ENCODE measurements at places on chromosomes 7 and 10. TPM values are rescaled to one million over a fixed set of nuclear protein-coding genes. Genes with fewer than 3 reads are reported as not detected.

- DNase-seq: no peak
Measured at GRCh38 chr7:80630608-80631405, 7.6 kb upstream of the CD36 start.

- no peak for DNase-seq
Measured at GRCh38 chr7:44057181-44057848, 8.1 kb downstream of the PGAM2 start.

- DNase-seq: no peak
Measured at GRCh38 chr7:136868496-136869000, at the start of gene CHRM2. TSS of gene CHRM2 (plus strand) at chr7:136868652. CDS start at chr7:137014866, 146,214 bp downstream.

Gene RALA
- 32.8 TPM for total RNA-seq

DNA sequence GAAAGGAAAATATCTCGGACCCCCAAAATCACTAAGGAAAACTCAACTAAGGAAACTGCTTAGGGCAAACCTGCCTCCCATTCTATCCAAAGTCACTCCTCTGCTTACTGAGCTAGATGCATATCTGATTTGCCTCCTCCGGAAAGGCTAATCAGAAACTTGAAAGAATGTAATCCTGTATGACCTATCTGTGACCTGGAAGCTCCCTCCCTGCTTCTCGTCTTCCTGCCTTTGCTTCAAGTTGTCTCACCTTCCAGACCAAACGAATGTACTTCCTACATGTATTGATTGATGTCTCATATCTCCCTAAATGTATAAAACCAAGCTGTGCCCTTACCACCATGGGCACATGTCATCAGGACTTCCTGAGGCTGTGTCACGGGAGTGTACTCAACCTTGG lies 58.1 kb upstream of the SEC61G start:
- no peak for DNase-seq

- DNase-seq: no peak
Measured at GRCh38 chr10:42738679-42739078, 43.9 kb upstream of the BMS1 start.

Gene LRWD1
- 12.3 TPM for total RNA-seq

Gene PDZD7
- total RNA-seq: 0.25 TPM

DNA sequence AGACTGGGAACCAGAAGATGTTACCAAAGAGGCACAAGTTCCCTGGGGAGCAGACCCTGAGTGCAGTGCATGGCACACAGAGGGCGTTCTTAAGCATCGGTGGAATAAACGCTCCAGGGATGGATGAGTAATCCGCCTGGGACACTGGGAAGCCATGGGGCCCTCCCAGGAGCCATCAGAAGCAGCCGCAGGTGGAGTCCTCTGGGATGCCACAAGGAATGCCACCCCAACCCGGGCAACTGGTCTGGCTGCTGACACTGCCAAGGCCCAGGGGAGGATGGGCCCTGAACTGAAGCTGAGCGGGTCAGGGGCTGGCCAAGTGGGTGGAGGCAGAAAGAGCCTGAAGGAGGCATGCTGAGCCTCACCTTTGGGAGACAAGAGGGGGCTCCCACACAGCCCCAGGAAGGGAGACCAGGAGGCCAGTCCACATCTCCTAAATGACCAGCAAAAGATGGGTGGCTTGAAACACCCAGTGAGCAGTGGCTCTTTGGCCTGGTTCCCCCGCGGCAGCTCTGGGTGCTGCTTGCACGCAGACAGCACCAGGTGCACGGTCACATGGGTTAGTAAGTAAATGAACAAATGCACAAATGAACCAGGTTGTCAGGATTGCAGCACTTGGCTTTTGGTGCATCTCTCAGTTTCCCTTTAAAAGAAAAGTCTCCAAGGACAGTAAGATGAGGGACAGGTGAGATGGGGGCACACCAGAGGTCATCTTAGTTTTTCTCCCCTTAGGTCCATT lies 141.3 kb upstream of the ZMIZ1 start:
- DNase-seq: no peak

DNA sequence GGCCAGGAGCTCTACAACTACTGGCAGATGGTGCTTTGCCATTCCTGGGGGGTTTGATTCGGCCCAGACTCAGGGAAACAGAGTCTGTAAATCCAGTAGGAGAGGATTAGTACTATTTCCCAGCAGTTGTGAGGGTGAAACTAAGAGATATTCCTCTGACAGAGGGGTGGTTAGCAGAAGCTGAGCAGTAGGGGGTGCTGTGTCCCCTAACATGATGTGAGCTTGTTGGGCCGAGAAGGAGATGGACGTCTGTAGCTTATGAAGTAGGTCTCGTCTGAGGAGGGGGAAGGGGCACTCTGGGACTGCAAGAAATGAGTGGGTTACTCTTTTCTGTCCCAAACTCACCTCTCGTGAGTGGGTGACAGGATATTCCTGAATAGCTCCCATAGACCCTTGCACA lies 179.2 kb upstream of the MBL2 start:
- DNase-seq: peak; percentile 38

GRCh38 chr10:15084502-15084922 lies 4.1 kb downstream of the ACBD7 start:
- no peak for DNase-seq

DNA sequence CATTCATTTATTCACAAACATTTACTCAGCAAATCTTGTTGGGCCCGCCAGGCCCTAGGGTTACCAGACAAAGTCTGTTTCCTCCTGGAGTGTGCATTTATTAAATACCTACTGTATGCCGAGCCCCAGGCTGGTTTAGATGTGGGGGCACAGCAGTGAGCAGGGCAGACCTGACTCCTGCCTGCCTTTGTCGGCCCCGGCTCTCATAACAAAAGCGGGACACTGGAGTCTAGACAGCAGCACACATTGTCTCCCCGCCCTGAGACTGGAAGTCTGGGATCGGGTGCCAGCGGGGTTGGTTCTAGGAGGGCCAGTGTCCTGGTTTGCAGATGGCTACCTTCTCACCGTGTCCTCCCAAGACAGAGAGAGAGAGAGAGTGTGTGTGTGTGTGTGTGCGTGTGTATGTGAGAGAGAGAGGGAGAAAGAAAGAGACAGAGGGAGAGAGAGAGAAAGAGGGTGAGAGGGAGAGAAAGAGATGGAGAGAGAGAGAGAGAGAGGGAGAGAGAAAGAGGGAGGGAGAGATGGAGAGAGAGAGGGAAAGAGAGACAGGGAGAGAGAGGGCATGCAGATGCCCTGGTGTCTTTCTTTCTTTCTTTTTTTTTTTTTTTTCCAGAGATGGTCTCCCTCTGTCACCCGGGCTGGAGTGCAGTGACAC lies 25.9 kb downstream of the ELFN1 start:
- no peak for DNase-seq

Gene DPCD
- 19.0 TPM for total RNA-seq

GRCh38 chr7:129256221-129256620 lies 31.4 kb downstream of the AHCYL2 start:
- no peak for DNase-seq

GRCh38 chr10:83649471-83649870 lies 489.8 kb upstream of the GHITM start:
- DNase-seq: no peak

DNA sequence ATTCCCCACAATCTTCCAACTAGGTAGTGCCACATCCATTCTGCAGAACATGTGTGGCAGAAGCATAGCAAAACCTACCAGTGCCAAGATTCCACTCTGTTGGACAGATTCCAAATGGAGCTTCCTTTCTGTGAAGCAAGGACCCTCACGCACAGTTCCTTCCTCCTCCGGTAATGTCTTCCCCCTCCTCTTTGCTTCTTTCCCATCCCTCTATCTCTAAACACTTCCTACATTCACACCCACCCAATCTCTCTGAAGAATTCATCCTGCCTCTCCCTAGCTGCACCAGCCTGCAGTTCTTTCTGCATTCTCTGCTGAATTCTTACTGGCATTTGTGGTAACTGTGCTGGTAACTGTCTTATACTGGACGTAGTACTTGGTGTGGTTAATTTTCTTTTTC lies 124.9 kb downstream of the RNLS start:
- no peak for DNase-seq

Gene ITPRID1
- not detected for total RNA-seq

GRCh38 chr10:70255329-70256299 lies 22.4 kb upstream of the PPA1 start:
- peak; percentile 18 for DNase-seq

- no peak for DNase-seq
Measured at GRCh38 chr10:107072028-107072427, 92.5 kb downstream of the SORCS1 start.

DNA sequence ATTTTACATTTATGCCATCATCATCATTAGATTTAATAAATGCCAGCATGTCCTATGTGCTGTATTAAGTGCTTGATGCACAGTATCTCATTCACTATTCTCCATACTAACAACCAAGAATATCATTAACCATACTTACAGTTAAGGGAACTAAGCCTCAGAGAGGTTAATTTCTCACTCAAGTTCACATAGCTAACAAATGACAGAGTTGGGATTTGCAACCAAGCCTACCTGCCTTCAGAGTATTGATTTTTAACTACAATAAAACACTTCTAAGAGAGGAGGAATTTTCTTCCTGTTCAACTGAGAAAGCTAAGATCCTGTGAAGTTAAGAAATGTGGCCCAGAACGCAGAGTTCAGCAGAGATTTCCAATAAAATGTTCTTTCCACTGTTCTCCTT lies 403.0 kb downstream of the KCNMA1 start:
- no peak for DNase-seq

- DNase-seq: peak; percentile 7
Measured at GRCh38 chr7:146655928-146656797, 539.6 kb downstream of the CNTNAP2 start.

Gene SKAP2
- total RNA-seq: 7.0 TPM

DNA sequence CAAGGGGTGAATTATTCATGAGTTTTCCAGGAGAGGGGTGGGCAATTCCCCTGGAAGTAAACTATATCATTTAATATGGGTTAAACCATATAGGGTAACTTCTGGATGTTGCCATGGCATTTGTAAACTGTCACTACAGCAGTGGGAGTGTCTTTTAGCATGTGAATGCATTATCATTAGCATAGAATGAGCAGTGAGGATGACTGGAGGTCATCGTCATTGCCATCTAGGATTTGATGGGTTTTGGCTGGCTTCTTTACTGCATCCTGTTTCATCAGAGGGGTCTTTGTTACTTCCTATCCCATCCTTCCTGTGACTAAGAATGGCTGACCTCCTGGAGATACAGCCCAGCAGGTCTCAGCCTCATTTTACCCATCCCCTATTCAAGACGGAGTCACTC lies 139.5 kb upstream of the PRKCQ start:
- DNase-seq: no peak

- DNase-seq: peak; percentile 61
Measured at GRCh38 chr10:50275650-50276235, 24.4 kb upstream of the ASAH2 start.

DNA sequence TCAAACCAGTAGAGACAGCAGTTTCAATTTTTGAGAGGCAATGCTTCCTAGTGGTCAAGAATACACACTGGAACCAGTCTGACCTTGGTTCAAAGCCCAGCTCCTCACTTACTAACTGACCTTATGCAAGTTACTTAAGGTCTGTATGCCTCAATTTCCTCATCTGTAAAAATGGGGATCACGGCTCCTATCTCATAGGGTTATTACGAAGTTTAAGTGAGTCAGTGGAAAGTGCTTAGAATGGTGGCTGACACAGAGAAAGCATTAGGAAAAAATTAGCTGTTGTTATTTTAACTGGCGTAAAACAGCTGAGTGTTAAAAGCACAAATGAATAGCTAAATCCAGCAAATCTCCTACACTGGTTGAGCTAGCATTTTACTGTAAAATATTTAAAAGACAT lies 162.4 kb upstream of the LAMB4 start:
- DNase-seq: no peak

- DNase-seq: no peak
Measured at GRCh38 chr10:110151467-110151866, 55.9 kb upstream of the MXI1 start.

DNA sequence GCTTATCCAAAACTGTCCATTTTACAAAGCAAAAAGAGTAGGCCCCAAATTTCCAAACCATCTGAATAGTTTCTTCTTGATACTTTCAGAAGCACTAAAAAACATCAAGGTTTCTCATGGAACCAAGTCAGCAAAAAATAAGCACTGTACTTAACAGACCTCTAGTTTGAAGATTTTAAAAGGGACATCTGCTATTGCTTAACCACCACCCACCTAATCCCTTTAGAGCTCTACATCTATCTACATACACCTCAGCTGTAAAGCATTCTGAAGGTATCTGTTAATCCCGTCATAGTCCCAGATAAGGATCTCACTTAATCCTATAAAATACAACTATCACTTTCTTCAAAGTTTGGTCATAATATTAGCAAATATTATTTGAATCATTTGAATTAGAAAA lies 72.3 kb downstream of the HIBADH start:
- no peak for DNase-seq

DNA sequence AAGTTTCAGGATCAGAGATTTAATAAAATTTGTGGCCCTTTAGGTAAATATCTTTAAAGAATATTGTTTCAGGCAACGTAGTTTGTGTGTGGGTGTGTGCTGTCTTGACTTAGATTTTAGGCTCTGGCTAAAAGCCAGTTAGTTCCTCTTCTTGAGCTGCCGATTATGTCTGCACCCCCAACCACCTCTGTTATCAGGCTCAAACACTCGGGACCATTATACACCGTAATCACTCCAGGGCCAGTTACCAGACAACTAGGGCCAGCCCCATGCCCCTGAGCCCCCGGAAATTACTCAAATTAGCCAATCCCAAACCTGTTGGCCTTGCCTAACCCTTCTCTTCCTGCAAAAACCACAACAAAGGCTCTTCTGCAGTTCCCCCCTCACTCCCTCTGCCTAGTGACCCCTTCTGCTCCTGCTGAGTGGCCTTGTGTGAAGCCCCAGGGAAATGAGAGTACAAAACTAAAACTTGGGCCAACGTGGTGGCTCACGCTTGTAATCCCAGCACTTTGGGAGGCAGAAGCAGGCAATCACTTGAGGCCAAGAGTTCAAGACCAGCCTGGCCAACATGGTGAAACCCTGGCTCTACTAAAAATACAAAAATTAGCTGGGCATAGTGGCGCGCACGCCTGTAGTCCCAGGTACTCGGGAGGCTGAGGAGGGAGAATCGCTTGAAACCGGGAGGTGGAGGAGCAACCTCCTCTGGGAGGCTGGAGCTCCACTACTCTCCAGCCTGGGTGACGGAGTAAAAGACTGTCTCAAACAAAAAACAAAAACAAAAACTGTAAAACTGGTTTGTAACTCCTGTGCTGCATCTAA lies 9.2 kb upstream of the HNRNPF start:
- DNase-seq: peak; percentile 80

Gene MMP21
- not detected for total RNA-seq

GRCh38 chr10:44725404-44725803 lies 185.7 kb upstream of the TMEM72 start:
- DNase-seq: no peak

DNA sequence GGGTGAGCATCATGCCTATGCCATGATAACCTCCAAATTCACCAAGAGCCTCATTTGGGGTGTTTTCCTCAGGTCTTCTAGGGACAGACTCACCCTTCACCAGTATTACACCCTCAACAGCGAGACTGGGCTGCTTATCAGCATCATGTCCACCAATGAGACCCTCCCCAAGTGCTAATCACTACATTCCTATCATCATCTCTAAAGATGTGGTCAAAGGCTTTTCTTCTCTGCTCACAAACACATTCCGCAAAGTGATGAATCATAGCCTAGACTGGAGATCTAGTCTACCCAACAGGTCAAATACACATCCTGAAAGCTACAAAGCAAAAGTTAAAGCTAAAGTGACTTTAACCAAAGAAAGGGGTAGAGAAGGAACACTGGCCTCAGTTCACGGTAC lies 75.3 kb upstream of the C7orf33 start:
- DNase-seq: no peak

GRCh38 chr10:94630017-94630688 lies 53.4 kb upstream of the CYP2C18 start:
- DNase-seq: no peak

Gene CCL24
- not detected for total RNA-seq

GRCh38 chr10:71981015-71981875 lies 17.1 kb downstream of the CHST3 start:
- DNase-seq: no peak
